ENCODE measurements at places on chromosomes 13 and 19. TPM values are rescaled to one million over a fixed set of nuclear protein-coding genes. Genes with fewer than 3 reads are reported as not detected.

ZNF99 gene
- not detected for total RNA-seq

S1PR4 gene
- total RNA-seq: 162 TPM

KCTD12 gene
- total RNA-seq: 5.9 TPM

ZNF524 gene
- total RNA-seq: 32.9 TPM

PCDH8 gene
- total RNA-seq: not detected

CPB2 gene
- not detected for total RNA-seq

IZUMO1 gene
- 0.10 TPM for total RNA-seq

IL12RB1 gene
- 81.8 TPM for total RNA-seq

CAMSAP3 gene
- total RNA-seq: 0.21 TPM

ADGRL1 gene
- total RNA-seq: 14.0 TPM

- H3K4me3 ChIP-seq: no peak overlapping the region
- H3K27ac ChIP-seq: no peak overlapping the region
- H3K27me3 ChIP-seq: peaks cover 12% of the 10 kb centered on the region
- peaks cover 5% of the 10 kb centered on the region for H3K4me1 ChIP-seq
- DNase-seq: no peak
Measured at GRCh38 chr13:48644951-48645350, 8.8 kb upstream of the CYSLTR2 start.

DNA sequence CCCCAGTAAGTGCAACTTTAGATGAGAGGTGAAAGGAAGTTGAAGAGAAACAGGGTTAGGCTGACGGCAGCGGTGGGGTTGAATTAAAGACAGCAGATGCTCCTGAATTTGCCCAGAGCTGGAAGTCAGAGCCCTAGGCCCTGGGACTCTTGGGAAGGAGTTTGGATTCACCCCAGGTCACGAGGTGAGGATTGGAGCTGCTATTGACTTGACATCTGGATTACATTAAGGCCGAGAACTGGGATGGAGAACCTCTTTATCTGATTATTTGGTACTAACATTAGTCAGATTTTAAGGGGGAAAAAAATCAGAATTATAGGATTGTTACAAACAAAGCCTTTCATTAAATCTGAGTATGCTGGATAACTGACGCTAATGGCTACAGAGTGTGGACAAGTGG lies 367.2 kb downstream of the ZNF536 start:
- no peak overlapping the region for H3K4me3 ChIP-seq
- no peak overlapping the region for H3K27ac ChIP-seq
- DNase-seq: no peak

DNA sequence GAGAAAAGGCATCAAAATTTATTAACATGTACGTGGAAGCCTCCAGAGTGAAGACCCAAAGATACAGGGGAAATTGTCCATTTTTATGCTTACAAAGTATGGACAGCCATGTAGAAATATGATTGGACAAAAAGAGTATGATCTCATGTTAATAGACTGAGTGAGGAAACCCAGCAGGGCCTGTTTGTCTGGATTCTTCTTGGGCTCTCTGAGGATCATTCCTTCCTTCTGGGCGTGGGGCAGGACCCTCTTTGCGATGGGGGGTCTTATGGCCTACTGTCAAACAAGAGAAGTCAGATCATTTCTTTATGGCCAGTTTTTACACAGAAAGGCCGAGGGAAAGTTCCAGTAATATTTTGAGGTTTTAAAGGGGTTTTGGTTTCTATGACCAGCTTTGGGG lies 110.8 kb downstream of the ESD start:
- peaks cover 27% of the 10 kb centered on the region for H3K36me3 ChIP-seq
- H3K4me1 ChIP-seq: peaks cover 31% of the 10 kb centered on the region
- H3K4me3 ChIP-seq: no peak overlapping the region
- no peak for DNase-seq
- no peak overlapping the region for H3K27ac ChIP-seq

DNA sequence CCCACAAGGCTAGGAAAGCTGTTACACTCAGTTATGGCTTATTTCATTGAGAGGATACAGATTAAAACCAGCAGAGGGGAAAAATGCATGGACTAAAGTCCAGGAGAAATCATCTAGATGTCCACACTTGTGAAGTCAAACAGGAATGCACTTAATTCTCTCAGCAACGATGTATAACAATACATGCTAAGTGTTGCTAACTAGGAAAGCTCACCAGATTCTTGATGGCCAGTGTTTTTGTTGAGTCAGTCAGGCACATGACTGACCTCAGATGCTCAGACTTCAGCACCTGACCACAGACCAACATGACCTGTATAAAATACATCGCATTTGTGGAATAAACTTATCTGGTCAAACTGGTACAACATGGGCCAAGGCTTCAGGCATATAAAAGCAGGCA lies 470.2 kb upstream of the PRR20A start:
- no peak overlapping the region for H3K4me3 ChIP-seq
- H3K36me3 ChIP-seq: no peaks in the 10 kb centered on the region
- no peak for DNase-seq
- no peaks in the 10 kb centered on the region for H3K27me3 ChIP-seq
- no peak overlapping the region for H3K27ac ChIP-seq

DNA sequence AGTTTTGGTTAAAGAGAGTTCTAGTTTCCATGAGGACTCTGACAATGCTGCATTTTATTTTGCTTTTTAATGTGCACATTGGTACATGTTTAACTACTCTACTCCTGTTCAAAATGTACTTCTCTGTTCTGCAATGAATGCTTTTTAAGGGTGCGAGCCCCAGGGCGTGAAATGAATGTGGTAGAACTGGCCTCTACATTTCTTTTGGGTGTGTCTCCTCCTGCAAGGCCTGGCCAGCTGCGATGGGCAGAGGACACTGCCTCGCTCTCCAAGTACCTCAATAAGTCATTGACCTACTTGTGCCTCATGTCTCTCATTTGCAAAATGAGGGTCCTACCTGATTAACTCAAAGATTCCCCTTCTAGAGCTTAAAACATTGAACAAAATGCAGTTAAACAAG lies 6.7 kb downstream of the RGS9BP start:
- no peaks in the 10 kb centered on the region for H3K36me3 ChIP-seq
- H3K4me3 ChIP-seq: no peak overlapping the region
- H3K27me3 ChIP-seq: peaks cover 17% of the 10 kb centered on the region
- H3K27ac ChIP-seq: no peak overlapping the region

GRCh38 chr13:74074723-74075122 lies 59.5 kb downstream of the KLF12 start:
- H3K36me3 ChIP-seq: peaks cover 36% of the 10 kb centered on the region
- H3K27me3 ChIP-seq: no peaks in the 10 kb centered on the region
- no peak overlapping the region for H3K4me3 ChIP-seq
- peaks cover 38% of the 10 kb centered on the region for H3K4me1 ChIP-seq
- no peak for DNase-seq

DNA sequence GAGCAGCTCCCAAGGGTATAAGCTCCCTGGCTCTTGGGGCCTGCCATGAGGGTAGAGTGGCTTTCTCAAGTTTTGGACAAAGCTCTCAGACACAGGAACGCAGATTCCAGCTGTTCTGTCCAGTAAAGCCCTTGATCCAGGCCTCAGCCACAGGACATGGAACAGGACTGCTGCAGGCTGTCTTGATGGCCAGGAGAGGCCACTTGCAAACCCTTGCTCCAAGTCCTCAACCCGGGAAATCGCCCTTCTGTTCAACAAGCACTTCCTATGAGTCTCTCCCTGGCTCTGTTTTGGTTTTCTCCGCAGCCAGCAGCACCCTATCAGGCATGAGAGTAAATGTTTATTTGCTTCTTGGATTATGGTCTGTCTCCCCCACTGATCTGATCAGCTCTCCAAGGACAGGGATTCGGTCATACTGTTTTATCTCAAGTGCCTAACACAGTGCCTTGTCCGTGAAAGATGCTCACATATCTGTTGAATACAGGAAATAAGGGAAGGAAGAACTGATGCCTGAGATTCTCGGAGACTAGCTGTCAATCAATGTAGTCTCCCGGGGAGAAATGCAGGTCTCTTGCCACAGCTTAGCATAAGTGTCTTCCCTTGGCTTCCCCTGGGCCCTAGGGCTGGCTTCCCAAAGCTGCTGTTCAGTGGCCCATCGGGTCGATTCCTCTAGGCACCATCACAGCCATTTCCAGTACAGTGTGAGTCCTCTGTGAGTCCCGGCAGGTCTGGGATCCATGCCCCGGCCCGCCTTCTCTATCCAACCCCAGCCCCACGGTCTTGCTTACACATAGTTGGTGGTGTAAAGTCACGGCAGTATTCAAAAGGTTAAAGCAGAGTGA lies 90.8 kb downstream of the TSHZ3 start:
- H3K36me3 ChIP-seq: no peaks in the 10 kb centered on the region
- H3K4me3 ChIP-seq: no peak overlapping the region
- DNase-seq: no peak
- no peaks in the 10 kb centered on the region for H3K4me1 ChIP-seq
- H3K27me3 ChIP-seq: peaks cover 10% of the 10 kb centered on the region
- no peak overlapping the region for H3K27ac ChIP-seq

GRCh38 chr13:109788372-109789111 lies 2.2 kb upstream of the IRS2 start:
- peak overlapping the region; percentile 18 for H3K4me3 ChIP-seq
- H3K4me1 ChIP-seq: peaks cover 22% of the 10 kb centered on the region
- DNase-seq: no peak
- H3K27me3 ChIP-seq: peaks cover 31% of the 10 kb centered on the region

- H3K27ac ChIP-seq: peak overlapping the region; percentile 98
- H3K27me3 ChIP-seq: no peaks in the 10 kb centered on the region
- DNase-seq: peak; percentile 54
- H3K36me3 ChIP-seq: no peaks in the 10 kb centered on the region
- peak overlapping the region; percentile 70 for H3K4me3 ChIP-seq
Measured at GRCh38 chr13:40777166-40777808, 6.3 kb upstream of the MRPS31 start.

- peaks cover 15% of the 10 kb centered on the region for H3K36me3 ChIP-seq
- peaks cover 39% of the 10 kb centered on the region for H3K4me1 ChIP-seq
- H3K27ac ChIP-seq: peak overlapping the region; percentile 97
- peak overlapping the region; percentile 99 for H3K4me3 ChIP-seq
- DNase-seq: peak; percentile 84
Measured at GRCh38 chr19:662207-662961, 630 bp downstream of the RNF126 start.

DNA sequence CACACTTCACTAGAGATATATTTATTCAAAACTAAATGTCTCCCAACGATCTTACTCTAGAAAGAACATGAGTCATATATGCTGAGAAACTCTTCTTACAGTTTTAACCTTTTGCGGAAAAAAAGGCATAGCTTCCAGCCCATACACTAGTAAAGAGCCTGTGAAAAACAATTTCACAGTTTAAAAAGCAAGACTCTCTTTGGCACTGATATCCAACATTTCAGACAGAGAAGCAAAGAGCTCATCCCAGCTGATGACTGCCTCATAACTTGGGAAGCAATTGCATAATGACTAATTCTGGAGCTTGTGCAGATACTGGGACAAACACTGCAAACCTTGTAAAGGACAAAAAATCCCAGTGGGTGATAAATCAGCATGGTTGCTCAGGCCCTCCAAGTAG lies 88.0 kb downstream of the ENOX1 start:
- H3K36me3 ChIP-seq: no peaks in the 10 kb centered on the region
- no peak overlapping the region for H3K27ac ChIP-seq
- H3K4me1 ChIP-seq: no peaks in the 10 kb centered on the region

- DNase-seq: no peak
- no peak overlapping the region for H3K4me3 ChIP-seq
- H3K36me3 ChIP-seq: peaks cover 65% of the 10 kb centered on the region
Measured at GRCh38 chr19:12015753-12016116, 19.7 kb downstream of the ZNF433 start.

GRCh38 chr13:96810104-96810503 lies 184.2 kb downstream of the OXGR1 start:
- H3K27me3 ChIP-seq: no peaks in the 10 kb centered on the region
- H3K4me1 ChIP-seq: no peaks in the 10 kb centered on the region
- H3K27ac ChIP-seq: no peak overlapping the region
- H3K4me3 ChIP-seq: no peak overlapping the region

DNA sequence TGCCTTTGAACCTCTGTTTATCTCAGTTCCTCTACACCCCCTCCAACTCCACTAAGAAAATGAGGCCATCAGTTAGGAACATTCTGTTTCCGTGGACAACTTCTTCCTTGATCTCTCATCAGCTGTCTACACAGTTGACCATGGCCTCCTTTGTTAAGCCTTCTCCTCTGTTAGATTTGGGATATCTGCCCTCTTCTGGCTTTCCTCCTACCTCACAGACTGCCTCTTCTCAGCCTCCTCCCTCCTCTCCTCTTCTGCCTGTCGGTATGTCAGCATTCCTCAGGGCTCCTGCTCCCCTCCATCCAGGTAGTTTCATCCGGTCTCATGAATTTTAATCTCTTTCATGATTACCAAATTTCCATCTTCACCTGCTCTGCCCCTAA lies 454.9 kb downstream of the FOXO1 start:
- DNase-seq: no peak
- no peak overlapping the region for H3K27ac ChIP-seq
- peaks cover 20% of the 10 kb centered on the region for H3K36me3 ChIP-seq
- H3K4me1 ChIP-seq: peaks cover 35% of the 10 kb centered on the region

GRCh38 chr13:43346427-43346826 lies 323.0 kb downstream of the DNAJC15 start:
- H3K4me3 ChIP-seq: no peak overlapping the region
- H3K27me3 ChIP-seq: peaks cover 34% of the 10 kb centered on the region
- no peaks in the 10 kb centered on the region for H3K4me1 ChIP-seq
- H3K36me3 ChIP-seq: no peaks in the 10 kb centered on the region
- no peak overlapping the region for H3K27ac ChIP-seq

DNA sequence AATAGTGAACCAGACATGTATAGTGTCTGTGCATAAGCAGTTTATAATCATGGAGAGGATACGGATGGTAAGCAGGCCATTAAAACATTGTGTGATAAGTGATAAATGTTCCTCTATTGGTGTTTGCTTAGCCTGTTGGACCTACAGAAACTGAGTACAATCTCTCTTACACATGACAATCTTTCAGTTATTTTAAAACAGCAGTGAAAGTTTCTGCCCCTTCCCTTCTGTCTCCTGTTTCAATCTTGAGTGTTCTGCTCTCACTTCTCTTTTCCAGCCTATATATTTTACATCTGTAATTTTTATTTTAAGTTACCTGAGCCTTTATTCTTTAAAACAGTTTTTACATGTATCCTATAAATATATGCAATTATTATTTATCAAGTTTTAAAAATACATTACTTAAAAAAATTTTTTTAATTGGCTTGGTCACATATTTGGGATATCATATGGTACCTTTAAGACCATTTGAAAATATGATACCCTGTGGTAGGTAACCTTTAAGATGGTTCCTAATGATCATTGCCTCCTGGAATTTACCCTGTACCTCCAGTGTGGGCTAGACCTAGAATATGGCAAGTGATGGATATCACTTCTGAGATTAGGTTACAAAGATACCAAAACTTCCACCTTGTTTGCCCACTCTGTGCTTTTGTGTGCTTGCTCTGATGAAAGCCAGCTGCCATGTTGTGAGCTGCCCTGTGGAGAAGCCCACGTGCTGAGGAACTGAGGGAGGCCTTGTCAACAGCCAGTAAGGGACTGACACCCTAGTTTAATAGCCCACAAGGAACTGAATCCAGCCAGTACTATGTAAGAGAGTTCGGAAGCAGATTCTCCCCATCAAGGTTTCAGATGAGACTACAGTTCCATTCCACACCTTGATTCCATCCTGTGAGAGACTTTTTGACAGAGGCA lies 99.3 kb downstream of the DHRS12 start:
- no peaks in the 10 kb centered on the region for H3K27me3 ChIP-seq
- H3K4me3 ChIP-seq: no peak overlapping the region
- no peak for DNase-seq
- no peak overlapping the region for H3K27ac ChIP-seq
- peaks cover 18% of the 10 kb centered on the region for H3K36me3 ChIP-seq

GRCh38 chr19:28726533-28727479 lies 486.1 kb downstream of the UQCRFS1 start:
- no peak overlapping the region for H3K4me3 ChIP-seq
- no peaks in the 10 kb centered on the region for H3K36me3 ChIP-seq
- no peak overlapping the region for H3K27ac ChIP-seq
- H3K27me3 ChIP-seq: peaks cover 43% of the 10 kb centered on the region
- DNase-seq: no peak
- no peaks in the 10 kb centered on the region for H3K4me1 ChIP-seq

Data from activated CD4-positive, alpha-beta T cell treated with anti-CD3 and anti-CD28 coated beads, Interleukin-2, amount 10 ng/mL, durations not matched to agents 7 days and 5 days (primary cell).